Suppressor macrophage (primary cell): ENCODE measurements at places on chromosomes 12 and 14.

GRCh38 chr12:95815632-95816212 is 25.2 kb upstream of the NTN4 start:
- no peak for DNase-seq

DNA sequence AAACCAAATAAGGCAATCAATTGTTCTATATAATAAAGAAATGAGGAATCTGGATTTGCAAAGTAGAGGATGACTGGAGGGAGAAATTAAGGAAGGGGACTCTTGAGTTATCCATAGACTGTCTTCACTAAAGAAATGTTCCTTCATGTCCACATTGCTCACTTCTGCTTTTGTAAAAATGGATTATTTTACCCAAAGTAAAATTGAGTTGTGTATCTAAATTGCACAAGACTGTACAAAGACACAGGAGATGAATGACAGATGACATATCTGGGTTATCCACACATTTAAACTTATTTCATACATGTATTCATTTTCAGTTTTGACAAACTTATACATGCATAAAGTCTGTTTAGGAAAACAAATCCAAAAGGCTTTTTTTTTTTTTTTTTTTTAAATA is 11.3 kb downstream of the ATP2B1 start:
- no peak for DNase-seq

- DNase-seq: no peak
These were observed 25.9 kb downstream of the ACTN1 start for GRCh38 chr14:68953196-68953555.

- no peak for DNase-seq
These were observed 459.7 kb downstream of the GXYLT1 start for GRCh38 chr12:41684997-41685396.

- peak; percentile 59 for DNase-seq
These were observed 4.2 kb upstream of the AAAS start for GRCh38 chr12:53325511-53326061.

- no peak for DNase-seq
These were observed 23.8 kb upstream of the TC2N start for GRCh38 chr14:91891101-91891500.

DNA sequence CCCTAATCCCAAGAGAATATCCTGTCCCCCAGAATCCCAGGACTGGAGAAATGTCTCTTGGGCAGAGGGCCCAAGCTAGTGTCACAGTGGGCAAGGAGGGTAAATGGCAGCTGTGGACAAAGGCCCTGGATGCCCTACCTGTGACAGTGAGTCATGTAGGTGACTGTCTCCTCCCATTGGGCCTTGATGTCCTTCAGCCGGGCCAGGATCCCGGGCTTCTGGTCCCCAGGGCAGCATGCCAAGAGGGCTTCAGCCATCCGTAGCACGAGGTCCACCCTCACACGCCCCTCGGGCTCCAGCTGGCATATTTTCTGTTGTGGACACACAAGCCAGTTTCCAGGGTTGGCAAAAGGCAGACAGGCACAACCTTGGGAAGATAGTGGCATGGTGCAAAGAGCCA is 48.8 kb downstream of the SYNE3 start:
- no peak for DNase-seq
